ENCODE measurements at places on chromosomes 12 and 14.

- no peak for DNase-seq
Measured at GRCh38 chr12:71804505-71804904, 35.1 kb upstream of the TBC1D15 start.

DNA sequence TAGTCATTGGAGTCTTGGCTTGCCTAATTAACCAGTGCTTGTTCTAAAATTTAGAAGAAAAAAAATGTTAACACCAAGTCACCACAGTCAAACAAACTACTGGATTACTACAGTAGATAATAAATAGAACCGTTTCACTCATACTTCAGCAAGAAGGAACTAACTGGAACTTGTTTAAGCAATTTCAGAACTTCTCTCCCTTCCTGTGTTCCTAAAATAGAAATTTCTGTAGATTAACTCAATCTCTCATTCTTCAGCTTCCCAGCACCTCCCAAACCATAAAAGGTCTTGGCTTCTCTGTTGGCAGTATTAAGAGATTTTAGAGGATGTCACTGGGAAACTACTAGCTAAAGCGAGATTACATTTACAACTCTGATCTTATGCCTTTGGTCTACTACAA lies 18.6 kb downstream of the GNS start:
- no peak for DNase-seq

GRCh38 chr14:20387576-20387975 lies 25.7 kb downstream of the TEP1 start:
- DNase-seq: no peak

GRCh38 chr12:14723763-14724162 lies 27.4 kb upstream of the GUCY2C start:
- DNase-seq: peak; percentile 75

DNA sequence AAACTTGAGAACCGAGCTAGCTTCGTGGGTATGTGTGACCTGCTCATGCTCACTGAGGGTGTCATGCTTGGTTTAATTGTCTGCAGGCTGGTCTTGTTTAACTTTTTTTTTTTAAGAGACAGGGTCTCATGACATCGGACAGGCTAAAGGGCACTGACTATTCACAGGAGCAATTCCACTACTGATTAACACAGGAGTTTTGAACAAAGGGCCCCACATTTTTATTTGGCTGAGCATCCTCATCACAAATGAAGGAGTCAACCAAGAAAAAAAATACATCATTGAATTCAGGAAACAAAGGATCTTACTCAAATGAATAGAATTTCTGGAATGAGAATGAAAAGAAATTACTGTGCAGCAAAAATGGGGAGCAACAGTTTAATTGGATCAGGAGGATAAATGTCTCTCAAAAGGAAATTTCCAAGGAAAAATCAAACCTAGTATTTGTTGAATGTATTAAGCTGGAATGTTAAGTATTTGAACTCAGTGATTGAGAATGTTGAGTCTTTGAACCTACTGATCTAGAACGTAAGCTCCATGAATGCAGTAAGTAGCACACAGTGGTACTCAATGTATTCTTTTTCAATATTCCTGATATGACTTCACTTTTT lies 20.8 kb upstream of the PYROXD1 start:
- DNase-seq: peak; percentile 50

- no peak for DNase-seq
Measured at GRCh38 chr14:89571491-89571890, 154.5 kb upstream of the FOXN3 start.

GRCh38 chr14:47207617-47208016 lies 467.8 kb downstream of the MDGA2 start:
- DNase-seq: peak; percentile 50

DNA sequence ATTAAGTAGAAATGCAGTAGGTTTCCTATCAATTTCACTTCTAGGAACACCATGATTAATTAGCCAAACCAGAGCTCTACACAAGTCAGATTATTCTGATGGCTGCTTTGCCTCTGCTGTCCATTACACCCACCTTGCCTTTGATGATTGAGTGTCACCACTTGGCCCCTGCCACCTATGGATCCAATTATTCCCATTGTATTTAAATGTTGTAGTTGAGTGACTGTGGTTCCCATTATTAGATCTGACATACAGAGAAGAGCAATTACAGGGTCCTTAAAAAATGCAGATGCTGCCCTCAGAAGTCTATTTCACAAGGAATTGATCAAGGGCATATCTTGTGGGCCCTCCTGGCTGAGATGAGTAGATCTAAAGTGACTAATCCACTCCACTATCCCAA lies 39.5 kb upstream of the SLC38A4 start:
- DNase-seq: no peak

GRCh38 chr12:51832354-51833107 lies 16.0 kb downstream of the FIGNL2 start:
- DNase-seq: no peak

DNA sequence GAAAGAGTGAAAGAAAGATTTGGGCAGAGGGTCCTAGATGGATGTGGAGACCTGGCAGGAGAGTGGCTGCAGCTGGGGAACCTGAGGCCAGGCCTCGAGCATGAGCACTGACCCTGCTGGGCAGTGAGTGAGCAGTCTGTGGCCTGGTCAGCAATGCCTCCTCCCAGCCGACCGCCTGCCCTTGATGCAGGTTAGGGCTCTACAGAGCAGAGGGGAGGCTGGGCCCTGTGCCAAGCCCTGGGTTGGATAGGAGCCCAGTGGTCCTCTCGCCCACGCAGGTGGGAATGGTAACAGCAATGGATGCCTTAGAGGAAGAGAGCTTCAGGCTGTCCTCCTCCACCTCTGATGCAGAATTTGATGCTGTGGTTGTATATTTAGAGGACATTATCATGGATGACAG lies 59.8 kb downstream of the RAB35 start:
- no peak for DNase-seq

DNA sequence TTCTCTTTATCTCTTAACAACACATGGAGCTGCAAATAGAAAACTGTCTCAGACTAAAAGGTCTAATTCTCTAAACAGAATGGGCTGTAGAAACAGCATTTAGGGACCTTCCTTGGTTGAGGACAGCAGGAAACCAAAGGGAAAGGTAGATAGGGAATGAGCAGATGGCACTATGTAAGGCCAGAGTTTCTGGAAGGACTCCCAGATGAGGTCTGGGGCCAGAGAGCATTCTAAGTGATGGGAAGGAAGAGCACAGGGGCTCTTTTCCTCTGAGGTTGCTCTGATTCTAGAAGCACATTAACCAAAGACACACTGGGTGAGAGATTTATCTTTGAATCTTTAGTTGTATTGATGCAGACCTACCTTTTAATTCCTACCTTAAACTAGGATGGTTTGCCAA lies 79.4 kb downstream of the TPH2 start:
- DNase-seq: no peak

- DNase-seq: no peak
Measured at GRCh38 chr12:104975587-104976343, 10.4 kb upstream of the NOPCHAP1 start.

GRCh38 chr12:26380897-26381296 lies 185.5 kb downstream of the SSPN start:
- no peak for DNase-seq

GRCh38 chr12:80038062-80038560 lies 61.2 kb upstream of the OTOGL start:
- DNase-seq: no peak

- DNase-seq: no peak
Measured at GRCh38 chr12:122291431-122291830, 25.1 kb upstream of the VPS33A start.

DNA sequence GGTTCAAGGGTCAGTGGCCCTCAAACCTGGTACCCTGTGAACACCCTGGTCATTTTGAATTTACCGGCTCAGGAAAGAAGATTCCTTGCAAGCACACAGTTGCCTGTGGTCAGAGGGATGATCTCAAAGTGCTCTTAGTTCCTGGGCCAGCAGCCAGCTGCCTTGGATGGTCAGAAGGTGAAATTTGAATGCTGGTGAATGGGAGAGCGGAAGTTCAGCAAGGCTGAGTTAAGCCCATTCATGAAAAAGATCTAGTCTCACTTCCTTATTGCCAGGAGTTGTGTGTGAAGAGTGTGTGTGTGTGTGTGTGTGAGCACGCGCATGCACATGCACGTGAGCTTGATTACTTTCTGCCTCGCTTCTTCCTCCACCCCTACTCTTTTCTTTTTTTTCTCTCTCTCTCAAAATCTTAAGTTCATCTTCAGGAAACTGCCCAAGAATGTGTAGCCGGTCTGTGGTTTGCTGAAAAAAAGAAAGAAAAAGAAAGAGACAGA lies 155.5 kb upstream of the CCND2 start:
- peak; percentile 64 for DNase-seq

GRCh38 chr12:53192531-53193021 lies 11.9 kb upstream of the CSAD start:
- DNase-seq: no peak

DNA sequence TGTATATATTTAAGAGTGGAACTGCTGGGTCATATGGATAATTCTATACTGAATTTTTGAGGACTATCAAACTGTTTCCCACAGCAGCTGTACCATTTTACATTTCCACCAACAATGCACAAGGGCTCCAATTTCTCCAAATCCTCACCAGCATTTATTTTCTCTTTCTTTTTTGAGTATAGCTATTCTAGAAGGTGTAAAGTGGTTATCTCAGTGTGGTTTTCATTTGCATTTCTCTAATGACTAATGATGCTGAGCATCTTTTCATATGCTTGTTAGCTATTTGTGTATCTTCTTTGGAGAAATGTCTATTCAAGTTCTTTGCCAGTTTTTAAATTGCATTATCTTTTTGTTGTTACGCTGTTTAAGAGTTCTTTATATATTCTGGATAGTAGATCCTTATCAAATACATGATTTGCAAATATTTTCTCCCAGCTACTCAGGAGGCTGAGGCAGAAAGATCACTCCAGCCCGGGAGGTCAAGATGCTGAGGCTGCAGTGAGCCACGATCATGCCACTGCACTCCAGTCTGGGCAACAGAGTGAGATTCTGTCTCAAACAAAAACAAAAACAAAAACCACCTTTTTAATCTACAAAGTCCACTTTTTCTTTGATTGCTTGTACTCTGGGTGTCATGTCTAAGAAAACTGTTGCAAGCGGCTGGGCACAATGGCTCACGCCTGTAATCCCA lies 32.8 kb downstream of the GTF2A1 start:
- no peak for DNase-seq

- DNase-seq: no peak
Measured at GRCh38 chr12:76041406-76041805, 9.8 kb upstream of the PHLDA1 start.

DNA sequence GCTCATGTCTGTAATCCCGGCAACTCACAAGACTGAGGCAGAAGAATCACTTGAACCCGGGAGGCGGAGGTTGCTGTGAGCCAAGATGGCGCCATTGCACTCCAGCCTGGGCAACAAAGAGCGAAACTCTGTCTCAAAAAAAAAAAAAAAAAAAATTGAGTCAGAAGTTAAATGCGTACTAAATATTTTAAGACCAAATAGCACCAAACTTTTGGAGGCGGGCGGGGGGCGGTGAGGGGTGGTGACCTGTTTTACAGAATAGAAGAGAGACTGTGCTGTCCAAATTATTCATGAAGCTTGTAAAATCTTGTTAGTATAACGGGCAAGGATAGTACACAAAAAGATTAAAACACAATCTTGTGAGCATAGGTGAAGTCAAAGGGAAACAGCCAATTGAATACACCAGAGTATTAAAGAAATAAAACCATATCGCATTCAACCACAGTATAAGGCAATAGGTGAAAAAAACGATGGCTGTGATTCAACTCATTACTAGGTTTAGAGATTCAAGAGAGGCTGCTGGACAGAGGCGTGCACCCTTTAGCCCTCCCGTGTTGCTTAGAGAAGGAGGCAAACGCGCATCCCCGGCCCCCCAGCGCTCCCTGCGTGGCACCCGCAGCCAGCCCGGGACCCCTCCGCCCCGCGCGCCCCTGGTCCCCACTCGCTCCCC lies 571 bp downstream of the ZNF891 start:
- peak; percentile 56 for DNase-seq

DNA sequence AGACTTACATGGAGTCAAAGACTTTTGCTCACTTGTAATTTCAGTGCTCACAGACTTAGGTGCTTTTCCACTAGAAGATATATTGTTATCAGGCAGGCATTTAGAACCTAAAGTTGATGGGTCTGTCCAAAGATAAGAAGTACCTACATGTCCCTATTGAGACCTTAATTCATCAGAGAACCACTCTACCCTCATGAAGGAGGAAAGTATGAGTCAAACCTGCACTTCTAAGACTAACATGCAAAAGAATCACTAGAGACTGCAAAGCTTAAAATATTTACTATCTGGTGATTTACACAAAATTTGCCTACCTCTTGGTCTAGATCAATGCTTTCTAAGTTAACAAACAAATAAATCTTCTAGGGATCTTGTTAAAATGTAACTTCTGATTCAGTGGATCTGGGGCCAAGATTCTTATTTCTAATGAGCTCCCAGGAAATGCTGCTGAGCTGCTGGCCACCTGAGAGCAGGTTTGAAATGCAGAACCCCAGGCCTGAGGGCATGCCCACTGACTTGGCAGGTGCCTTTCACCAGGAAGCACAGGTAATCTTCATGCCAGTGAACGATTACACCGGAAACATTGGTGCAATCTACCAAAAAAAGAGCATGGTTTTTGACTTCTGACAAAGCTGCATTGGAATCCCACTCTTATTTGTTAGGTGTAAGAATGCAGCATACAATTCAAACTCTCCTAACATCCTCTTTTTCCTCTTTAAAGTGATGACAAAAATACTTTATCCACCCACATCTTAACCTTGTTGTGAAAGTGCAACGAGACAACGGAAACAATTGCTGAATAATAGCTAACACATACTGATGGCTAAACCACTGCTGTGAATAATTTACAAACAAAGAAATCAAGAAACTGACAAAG lies 214.2 kb downstream of the ADAMTS20 start:
- peak; percentile 23 for DNase-seq

- DNase-seq: no peak
Measured at GRCh38 chr12:14373217-14373616, 7.7 kb downstream of the ATF7IP start.

- DNase-seq: peak; percentile 54
Measured at GRCh38 chr14:65495196-65495595, 82.7 kb downstream of the FUT8 start.

DNA sequence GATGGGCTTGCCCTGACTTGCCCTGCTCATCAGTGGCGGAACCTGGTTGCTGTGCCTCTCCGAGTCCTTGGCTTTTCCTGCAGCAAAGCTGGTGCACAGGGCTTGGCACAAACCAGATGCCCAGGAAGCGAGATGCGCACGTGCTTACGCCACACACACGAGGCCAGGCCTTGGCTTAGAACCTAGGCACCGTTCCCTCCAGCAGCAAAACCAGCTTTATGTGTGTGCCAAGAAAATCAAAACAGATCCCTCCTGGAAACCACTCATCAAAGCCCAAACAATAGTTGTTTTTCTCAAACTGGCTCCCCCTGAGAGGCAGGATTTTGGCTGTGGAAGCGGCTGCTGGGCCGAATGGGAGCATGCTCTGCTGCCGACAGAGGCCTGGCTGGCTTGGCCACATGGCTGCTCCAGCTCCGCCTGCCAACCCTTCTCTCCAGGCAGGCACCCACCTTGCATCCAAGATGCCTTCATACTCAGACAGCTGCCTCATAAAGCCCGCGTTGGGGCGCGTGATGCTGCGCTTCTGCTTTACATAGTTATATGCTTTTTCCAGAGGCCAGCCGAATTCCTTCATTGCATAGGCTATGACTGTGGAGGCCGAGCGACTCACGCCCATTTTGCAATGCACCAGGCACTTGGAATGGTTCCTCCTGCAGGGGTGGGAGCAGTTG lies 58.7 kb downstream of the SSH1 start:
- peak; percentile 50 for DNase-seq

Measured in choroid plexus epithelial cell (primary cell).